ENCODE measurements at places on chromosomes 7 and 10.
A peak's percentile ranks its signal among the peaks of the same experiment; 100 is the strongest.

DNA sequence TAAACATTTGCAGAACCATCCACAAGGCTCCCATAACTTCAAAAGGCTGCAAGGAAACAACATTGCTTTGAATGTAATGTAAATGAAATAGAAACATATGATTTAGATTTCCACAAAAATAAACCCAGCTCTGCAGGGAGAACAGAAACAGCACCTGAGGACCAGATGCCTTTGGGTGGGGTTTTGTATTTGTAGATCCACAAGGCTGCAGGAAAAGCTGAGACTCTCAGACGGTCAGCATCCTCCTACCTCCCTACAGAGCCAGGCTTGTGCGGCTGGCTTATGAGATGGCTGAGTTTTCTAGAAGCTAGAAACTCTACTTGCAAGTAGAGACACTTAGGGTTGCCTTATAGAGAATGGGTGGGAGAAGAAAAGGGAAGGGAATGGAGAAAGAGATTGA is 49.8 kb downstream of the FAM107B start:
- DNase-seq = no peak

DNA sequence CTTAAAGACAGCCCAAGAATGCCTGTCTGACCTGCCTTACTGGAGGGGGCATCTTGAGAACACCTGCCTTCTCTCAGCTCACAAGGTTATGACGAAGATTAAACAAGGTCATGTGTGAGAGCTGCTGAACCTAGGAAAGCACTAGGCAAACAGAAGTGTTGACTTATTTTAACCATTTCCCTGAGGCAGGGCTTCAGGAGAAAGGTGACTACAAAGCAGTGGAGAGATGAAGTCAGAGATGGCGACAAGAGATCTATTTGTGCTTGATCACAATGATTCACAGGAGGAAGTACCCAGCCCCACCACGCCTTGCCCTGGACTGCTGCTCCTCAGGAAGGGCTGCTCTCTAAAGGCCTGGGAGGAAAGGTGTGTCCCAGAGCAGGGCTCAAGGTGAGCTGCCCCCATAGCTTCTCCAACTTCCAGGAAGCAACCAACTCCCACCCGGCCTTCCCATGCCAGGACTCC is 27.8 kb downstream of the STN1 start:
- DNase-seq = no peak

- DNase-seq = no peak
These were observed 49.6 kb downstream of the SYPL1 start for GRCh38 chr7:106062521-106062931.

GRCh38 chr7:12917801-12918200 is 230.4 kb downstream of the ARL4A start:
- no peak for DNase-seq

GRCh38 chr10:89793649-89794254 is 92.4 kb downstream of the KIF20B start:
- DNase-seq = peak; percentile 52

DNA sequence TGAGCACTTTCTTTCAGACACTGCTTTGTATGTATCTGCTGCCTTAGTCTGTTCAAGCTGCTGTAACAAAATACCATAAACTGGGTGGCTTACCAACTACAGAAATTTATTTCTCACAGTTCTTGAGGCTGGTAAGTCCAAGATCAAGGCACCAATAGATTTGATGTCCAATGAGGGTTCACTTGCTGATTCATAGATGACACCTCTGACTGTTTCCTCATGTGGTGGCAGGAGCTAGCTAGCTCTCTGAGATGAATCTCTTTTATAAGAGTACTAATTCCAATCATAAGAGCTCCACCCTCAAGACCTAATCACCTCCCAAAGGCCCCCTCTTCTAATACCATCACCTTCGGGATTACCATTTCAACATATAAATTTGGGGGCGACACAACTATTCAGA is 76.6 kb upstream of the ADO start:
- no peak for DNase-seq

DNA sequence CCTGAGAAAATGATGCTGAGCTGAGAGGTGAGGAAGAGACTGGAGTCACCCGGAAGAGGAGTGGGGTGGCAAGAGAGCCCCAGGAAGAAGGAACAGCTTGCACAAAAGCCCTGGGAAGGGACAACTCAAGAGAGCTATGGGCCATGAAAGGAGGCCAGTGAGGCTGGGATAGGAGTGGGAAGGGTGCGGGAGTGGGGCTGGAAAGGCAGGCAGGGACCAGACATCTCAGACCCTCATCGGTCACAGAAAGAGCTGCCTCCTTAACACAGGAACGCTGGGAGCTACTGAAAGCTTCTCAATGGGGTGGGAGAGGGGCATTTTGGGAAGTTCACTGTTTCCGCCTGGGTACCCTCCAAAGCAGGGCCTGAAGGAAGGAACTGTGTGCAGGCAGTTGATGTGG is 122.0 kb upstream of the UNC5B start:
- DNase-seq = no peak
